Activated T-helper 17 cell treated with anti-CD3 and anti-CD28 coated beads, Interleukin-2, amount 50 U/mL, for 72 hours (primary cell): ENCODE measurements at places on chromosomes 13 and 19. TPM values are rescaled to one million over a fixed set of nuclear protein-coding genes. Genes with fewer than 3 reads are reported as not detected.

DNA sequence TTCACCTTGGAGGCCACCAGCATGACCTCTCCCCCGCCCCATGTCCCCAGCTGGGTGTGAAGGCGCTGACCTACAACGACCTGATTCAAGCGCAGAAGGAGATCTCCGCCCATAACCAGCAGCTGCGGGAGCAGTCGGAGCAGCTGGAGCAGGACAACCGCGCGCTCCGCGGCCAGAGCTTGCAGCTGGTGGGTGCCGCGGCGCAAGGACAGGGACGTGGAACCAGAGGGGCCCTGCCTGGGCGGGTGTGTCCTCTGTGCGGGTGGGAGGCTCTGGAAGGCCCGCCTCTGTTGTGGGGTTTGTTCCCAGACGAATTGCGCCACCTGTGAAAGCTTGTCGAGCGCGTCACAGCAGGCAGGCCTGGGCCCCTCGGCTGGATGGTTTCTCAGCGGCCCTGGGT is 22.3 kb downstream of the PLEKHJ1 start:
- ATAC-seq, result no peak

DNA sequence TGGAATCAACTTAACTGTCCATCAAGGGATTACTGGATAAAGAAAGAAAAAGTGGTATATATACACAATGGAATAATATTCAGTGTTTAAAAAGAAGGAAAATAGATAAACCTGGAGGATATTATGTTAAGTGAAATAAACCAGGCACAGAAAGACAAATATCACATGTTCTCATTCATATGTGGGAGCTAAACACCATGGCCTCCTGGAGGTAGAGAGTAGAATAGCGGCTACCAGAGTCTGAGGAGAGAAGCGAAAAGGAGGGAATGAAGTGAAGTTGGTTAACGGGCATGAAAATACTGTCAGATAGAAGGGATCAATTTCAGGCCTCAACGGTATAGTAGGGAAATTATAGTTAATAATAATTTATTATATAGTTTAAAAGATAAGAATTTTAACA is 147.5 kb upstream of the OBI1 start:
- no peak for ATAC-seq

- no peak for ATAC-seq
Measured at GRCh38 chr13:74726206-74726605, 592.0 kb upstream of the KLF12 start.

FUT1 gene
- total RNA-seq, result 0.40 TPM

DNA sequence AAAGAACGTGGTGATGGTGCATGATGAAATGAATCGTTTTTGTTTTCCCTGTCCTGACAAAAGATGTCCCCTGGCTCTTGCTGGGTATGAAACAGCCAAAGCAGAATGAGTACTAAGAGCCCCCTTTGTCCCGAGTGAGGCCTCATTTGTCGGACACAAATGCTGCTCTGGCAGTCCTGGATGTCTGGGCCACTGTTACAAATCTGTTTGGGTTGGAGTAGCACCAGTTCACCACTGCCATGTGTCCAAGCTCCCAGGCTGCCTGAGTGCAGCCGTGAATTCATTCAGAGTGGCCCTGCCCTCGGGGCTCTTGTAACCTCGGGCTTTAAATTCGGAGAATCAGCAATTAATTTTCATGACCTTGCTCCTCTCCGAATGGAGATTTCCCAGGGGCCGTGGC is 182.4 kb downstream of the NUFIP1 start:
- ATAC-seq, result no peak

DNA sequence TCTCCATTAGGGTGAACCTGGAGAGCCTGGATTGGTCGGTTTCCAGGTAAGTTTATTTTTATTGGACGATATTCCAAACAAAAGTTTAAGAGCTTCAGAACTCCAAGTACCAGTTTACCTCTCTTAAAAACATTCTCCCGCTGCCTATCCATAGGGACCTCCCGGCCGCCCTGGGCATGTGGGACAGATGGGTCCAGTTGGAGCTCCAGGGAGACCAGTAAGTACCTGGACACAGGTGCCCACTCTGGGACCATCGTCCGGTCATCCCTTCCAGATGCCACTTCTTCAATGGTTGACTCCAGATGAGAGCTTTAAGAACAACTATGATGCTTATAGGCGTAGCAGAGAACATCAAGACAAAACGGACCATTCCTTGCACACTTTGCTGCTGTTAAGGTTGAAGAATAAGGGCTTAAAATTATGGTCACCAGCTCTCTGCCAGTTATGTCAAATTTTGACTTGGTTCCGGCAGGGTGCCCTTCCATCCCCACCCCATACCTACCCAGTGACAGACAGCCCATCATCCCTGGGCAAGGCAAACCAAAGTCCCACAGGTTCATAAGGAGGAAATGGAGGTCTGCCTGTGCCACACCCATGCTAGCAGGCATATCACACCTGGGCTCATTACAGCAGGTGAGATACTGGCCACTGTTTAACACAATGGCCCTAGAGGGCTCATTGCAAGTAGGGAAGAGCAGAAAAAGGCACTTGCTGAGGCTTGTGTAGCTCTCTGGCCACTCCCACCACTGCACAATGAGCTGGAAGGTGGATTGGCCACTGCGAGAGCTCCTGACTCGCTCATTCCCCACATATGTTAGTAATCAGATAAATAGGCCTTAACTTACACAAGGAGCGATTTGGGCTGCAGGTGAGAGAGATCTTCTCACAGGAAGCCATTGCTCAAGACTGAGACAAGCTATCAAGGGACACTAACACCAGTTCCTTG is 123.6 kb downstream of the COL4A2 start:
- ATAC-seq, result no peak

DNA sequence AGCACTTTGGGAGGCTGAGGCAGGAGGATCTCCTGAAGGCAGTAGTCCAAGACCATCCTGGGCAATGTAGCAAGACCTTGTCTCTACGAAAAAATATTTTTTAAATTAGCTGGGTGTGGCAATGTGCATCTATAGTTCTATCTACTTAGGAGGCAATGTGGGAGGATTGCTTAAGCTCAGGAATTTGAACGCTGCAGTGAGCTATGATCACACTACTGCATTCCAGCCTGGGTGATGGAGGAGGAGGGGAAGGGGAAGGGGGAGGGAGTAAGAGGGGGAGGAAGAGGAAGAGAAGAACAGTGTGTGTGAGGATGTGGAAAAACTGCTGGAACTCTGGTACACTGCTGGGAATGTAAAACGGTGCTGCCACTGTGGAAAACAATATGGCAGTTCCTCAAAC is 9.2 kb upstream of the CLIP3 start:
- no peak for ATAC-seq

RNF113B gene
- not detected for total RNA-seq

GRCh38 chr19:44776402-44777096 is 1.1 kb upstream of the CBLC start:
- no peak for ATAC-seq

- no peak for ATAC-seq
Measured at GRCh38 chr13:43874504-43875092, 4.9 kb downstream of the CCDC122 start.

DNA sequence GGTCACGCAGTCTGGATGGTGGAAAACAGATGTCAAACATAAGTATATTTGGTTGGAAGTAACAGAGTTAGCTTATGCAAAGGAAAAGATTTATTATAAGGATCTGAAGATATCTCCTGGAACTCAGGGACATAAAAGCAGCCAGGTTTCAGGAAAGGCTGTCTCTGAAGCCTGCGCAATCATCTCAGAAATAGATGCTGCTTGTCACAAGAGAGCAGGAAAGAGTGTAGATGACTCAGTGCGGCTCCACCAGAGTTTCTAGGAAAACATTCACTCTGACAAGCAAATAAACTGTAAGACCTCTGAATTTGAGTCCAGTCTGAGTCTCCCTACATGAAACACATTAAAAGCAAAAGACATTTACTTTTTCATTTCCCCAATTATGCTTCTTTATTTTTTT is 220.4 kb upstream of the HTR2A start:
- no peak for ATAC-seq

IGSF23 gene
- not detected for total RNA-seq

- ATAC-seq, result no peak
Measured at GRCh38 chr13:44786756-44787155, 202.5 kb downstream of the NUFIP1 start.

PRTN3 gene
- not detected for total RNA-seq

GRCh38 chr19:55096061-55096701 is 20.5 kb downstream of the EPS8L1 start:
- no peak for ATAC-seq

DNA sequence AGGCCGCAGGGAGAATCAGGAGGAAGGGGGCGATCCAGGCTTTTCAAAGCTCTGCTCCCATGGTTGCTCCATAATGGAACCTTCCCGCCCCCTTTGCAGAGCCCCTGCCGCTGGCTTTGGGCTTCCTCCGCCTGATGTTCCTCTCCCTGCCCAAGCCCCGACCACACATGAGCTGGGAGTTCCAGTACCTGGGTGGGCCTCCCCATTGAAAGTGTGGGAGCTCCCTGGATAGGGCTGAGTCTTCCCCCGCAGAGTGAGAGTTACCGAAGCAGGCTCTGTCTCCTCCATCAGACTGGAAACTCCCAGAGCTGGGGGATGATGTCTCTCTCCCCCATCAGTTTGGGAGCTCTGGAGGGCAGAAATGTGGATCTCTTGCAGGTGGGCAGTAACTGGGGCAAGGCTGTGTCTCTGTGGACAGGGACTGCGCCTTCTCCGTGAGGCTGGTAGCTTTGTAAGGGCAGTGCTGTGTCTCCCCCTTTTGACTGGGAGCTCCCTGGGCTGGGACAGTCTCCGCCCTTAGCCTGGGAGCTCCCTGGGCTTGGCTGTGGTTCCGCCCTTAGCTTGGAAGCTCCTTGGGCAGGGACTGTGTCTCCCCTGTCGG is 722 bp downstream of the DCAF15 start:
- ATAC-seq, result no peak

ZNF90 gene
- total RNA-seq, result 15.5 TPM

- no peak for ATAC-seq
Measured at GRCh38 chr13:76516586-76516985, 369.6 kb downstream of the KCTD12 start.

DNA sequence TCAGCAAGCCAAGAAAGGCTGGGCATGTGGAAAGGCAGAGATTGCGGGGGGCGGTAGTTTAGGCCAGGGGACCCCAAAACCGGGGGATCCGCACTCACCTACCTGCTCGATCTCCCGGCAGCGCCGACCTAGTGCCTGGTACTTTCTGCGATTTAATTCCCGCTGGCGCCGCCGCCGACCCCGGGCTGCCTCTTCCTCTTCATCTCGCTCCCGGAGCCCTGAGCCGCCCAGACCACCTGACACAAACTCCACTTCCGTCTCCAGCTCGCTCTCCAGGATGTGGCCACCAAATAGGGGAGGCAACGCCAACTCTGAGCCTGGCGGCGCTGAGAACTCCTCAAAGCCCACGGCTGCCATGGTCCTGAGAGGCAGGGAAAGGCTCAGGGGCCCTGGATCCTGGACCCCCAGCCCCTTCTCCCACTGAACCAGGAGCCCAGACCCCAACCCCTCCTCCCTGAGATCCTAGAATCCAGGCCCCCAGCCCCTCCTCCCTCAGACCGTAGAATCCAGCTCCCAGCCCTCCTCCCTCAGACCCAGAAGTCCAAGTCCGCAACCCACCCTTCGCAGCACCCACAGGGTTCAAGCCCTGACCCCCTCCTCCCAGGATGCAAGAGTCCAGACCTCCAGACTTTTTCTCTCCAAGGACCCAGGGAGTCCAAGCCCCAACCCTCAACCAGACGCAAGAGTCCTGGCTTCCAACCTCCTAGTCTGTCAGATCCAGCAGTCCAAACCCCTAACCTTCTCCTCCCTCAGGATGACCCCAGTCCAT is 933 bp downstream of the TFPT start:
- ATAC-seq, result peak; percentile 38

DNA sequence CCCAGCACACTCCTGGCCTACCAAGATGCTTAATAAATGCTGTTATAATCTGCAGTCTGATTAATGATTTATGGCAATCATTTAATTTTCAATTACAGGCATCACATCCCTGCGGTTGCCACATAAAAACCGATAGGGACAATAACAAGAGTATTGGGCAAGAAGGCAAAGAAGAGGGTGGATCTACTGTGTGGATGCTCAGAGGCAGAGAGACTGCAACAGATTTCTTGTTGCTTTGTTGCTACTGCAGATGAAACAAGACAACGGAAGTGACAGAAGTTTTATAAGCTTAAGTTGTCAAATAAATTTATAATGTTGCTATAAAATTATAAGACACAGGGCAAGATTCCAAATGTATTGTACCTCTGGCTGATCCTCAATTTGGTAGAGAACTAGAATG is 154.8 kb downstream of the ABCC4 start:
- no peak for ATAC-seq

DNA sequence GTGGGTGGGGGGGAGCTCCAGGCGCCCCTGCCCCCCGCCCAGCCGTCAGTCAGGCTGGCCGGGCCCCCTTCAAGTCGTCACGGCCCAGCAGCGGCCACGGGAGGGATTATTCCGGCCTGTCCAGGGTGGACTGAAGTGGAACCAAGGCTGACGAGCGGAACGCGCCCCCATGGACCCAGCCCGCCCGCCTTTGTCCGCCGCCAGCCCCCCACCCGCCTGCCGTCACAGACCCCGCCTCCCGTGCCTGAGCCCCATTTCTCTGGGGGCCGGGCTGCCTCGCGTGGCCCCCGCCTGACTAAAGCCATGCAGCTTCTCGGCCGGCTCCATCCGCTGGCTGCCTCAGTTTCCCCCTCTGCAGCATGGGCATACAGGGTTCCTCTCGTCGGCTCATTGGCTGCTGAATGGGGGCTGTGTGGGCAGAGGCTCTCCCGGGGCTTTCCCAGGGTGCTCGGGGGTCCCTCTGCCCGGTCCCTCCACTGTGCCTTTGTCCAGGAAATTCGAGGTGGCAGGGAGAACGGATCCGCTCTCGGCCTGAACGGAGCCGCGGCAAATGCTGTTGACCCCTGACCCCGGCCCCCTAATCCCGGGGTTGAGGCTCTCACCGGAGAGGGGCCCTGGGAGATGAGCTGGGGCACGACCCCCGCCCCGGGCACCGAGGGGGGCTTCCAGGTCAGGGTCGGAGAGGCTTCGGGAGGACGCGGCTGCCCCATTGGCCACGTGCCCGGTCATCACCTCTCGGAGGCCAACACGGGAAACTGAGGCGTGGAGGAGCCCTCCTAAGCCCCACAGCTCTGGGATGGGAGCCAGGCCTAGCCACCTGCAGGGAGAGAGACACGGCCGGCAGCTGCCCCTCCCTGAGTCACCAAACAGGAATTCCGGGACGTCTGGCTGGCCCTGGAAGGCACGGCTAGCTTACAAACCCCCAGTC is 27.4 kb downstream of the EFNA2 start:
- ATAC-seq, result no peak

DNA sequence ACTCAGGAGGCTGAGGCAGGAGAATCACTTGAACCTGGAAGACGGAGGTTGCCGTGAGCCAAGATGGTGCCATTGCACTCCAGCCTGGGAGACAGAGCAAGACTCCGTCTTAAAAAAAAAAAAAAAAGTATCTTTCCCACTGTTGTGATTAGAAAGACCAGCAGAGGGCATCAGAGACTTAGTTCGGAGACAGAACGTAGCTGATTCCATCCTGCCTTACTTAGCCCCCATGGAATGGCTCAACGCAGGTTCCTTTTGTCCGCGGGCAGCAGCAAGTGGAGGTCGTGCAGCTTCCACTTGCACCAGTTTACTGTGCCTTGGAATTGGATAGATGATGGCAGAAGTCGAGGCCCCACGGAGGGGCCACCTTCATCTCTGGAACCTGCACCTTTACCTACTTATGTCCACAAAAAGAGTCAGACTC is 8.1 kb downstream of the TIMM29 start:
- ATAC-seq, result peak; percentile 80
